Spinal cord (tissue), 10 donors: ENCODE measurements at places on chromosomes 1 and 21. TPM values are rescaled to one million over a fixed set of nuclear protein-coding genes. Genes with fewer than 3 reads are reported as not detected.

Gene OR2T11
- not detected for total RNA-seq

Gene RAB25
- not detected for total RNA-seq

Gene TEX38
- not detected for total RNA-seq

Gene AIRE
- 0.50 TPM for total RNA-seq

Gene SH3D21
- total RNA-seq = 2.5 TPM

Gene CELA2B
- not detected for total RNA-seq

Gene WDR64
- 0.11 TPM for total RNA-seq

Gene CGN
- 2.4 TPM for total RNA-seq

Gene AK5
- total RNA-seq = 14.7 TPM

Gene ORC1
- total RNA-seq = 3.2 TPM

Gene UHMK1
- 30.4 TPM for total RNA-seq

Gene RPL5
- total RNA-seq = 1,797 TPM

Gene MR1
- total RNA-seq = 7.5 TPM

Gene S100A7
- total RNA-seq = not detected

Gene INAVA
- 5.7 TPM for total RNA-seq

Gene RERE
- 184 TPM for total RNA-seq

Gene ICOSLG
- total RNA-seq = 0.59 TPM

Gene S100A5
- total RNA-seq = not detected

Gene SLFNL1
- total RNA-seq = 0.66 TPM

Gene CELA3A
- not detected for total RNA-seq

Gene LRRIQ3
- total RNA-seq = 1.7 TPM

Gene UTS2
- total RNA-seq = 3.6 TPM

Gene OLIG2
- total RNA-seq = 44.0 TPM

Gene CD164L2
- total RNA-seq = 2.8 TPM

Gene HRNR
- total RNA-seq = not detected

Gene GJA9
- not detected for total RNA-seq

Gene FTCD
- 0.50 TPM for total RNA-seq

Gene NUP210L
- total RNA-seq = 0.10 TPM
